MCF 10A (cell line): ENCODE measurements at places on chromosomes 7 and 10.

- DNase-seq, result no peak
These were observed 84.9 kb upstream of the GATA3 start for GRCh38 chr10:7969623-7970022.

- DNase-seq, result peak; percentile 30
These were observed 875.5 kb upstream of the SORCS1 start for GRCh38 chr10:108039821-108040584.

DNA sequence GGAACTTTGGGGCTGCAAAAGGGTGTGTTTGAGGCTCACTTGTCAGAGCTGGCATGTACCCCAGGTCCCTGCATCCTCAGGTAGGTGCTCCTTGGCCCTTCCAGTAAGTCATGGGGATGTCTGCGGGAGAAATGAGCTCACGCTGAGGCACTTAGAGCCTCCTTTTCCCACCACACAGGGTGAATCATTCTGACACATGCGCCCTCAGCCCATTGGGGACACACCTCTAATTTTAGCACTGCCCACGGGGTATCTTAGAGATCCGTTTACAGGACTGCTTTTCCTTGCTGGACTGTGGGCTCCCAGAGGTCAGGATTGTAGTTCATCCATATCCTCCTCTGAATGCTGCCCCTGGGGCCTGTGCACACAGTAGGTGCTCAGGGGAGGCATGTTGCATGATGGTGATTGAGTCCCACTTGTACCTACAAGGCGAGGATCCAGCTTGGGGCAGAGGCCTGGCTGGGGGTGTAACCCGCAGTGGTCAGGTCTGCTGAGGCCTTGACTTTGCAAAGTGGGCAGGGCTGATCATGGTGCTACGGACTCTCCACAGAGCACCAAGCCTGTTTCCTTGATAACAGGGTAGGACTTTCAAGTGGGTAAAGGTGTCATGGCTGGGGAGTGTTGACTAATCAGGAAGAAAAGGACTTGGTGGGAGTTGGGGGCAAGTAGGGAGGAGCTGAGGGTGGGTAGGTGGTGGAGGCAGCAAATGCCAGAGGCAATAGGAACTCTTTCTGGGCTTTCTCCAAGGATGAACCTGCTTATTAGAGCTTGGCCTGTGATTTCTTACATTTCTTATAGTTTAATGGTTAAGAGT is 5.8 kb downstream of the TSPAN15 start:
- DNase-seq, result peak; percentile 56

DNA sequence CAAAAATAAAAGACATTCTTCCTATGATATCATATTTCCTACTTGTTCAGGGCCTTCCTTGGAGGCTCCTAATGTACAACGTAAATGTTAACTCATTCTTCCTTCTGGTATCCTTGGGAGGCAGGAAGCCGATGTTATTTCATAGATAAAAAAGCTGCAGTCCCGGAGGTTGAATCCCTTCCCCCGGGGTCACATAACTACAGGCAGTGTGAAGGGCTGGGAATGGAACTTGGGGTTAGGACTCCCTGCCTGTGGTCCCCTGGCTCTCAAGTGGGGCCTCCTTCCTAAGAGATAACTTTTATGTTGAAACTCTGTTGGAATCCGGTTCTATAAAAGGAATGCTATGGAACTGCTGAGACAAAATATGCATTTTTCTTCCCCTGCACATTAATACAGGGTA is 14.9 kb upstream of the CCDC3 start:
- no peak for DNase-seq

DNA sequence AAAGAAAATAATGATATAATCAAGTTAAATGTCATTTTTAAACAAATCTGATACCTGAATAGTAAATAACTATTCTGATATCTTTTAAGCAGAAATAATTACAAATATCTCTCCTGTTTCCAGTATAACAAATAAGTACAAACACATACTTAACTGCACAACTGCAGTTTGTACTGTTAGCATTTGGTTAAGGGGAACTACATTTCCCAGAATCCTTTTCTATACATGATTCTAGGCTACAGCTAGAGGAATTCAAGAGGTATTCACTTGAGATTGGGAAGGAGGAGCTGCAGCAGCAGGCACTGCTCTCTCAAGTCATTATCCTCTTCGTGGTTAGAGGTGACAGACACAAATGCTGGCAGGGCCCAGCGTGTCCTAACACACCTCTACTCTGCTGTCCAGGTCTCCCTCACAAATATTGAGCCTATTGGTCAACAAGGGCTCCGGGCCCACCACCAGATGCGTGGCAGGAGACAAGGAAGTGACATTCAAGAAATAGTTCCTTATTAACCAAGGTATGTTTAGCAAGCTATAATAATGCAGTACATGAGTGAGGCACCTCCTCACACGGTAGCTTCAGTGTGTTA is 255.1 kb upstream of the MKLN1 start:
- peak; percentile 18 for DNase-seq

GRCh38 chr10:3774018-3774813 is 10.8 kb downstream of the KLF6 start:
- DNase-seq, result peak; percentile 31

DNA sequence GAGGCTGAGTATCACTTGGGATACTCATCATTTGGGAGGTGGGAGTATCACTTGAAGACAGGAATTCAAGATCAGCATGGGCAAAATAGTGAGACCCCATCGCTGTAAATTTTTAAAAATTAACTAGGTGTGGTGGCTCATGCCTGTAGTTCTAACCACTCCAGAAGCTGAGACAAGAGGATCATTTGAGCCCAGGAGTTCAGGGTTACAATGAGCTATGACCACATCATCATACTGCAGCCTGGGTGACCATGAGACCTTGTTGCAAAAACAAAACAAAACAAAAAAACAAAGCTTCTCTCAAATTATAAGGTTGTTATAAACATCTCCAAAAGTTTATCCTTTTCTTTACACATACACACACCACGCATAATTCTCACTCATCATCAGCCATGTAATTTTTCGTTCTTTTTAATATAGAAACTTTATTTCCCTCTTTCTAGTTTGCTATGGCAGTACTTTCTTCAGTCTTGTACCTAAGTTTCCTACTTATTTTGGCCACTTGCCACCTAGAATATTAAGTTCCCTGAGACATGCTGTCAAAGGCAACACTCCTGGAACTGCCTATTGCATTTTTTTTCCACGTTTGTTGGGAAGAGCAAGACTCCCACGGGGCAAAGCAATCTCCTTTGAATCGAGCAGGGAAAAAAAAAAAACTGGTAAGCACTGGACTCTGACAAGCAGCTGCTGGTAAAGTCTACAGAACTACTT is 37.1 kb downstream of the SKIDA1 start:
- DNase-seq, result peak; percentile 50

DNA sequence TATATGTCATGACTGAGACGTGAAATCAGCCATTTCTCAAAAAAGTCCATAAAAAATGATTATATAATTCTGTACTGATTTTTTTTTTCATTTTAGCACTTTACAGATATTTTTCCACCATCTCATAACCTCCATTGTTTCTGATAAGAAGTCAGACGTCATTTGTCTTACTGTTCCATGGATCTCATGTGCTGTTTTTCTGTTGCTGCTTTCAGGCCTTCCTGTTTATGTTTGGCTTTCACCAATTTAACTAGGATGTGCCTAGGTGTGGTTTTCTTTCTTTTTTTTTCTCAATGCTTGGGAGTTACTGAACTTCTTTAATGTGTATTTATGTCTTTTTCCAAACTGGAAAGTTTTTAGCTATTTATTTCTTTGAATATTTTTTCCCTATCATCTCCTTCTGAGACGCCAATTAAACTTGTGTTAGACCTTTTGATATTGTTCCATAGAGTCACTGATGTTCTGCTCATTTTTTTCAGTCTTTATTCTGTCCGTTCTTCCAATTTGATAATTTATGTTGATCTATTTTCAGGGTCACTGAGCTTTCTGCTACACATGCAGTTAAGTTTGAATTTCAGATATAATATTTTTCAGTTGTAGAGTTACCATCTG is 43.3 kb downstream of the TAF3 start:
- no peak for DNase-seq

DNA sequence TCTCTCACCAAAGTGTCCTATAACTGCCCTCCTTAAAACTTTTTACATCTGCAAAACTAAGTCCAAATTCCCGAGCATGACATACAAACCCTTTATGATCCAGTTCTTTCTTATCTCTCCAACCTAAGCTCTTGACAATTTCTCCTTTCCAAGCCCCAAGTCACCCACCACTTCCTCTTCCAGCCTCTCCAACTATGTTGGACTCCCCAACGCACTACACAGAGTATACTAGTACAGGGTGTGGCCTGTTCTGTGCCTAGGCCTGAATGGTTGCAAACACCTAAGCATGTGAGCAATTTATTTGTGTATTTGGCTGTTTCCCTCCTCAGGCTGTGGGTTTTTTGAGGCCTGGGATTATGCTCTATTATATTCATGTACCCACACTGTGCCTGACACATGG is 101.2 kb upstream of the APBB1IP start:
- DNase-seq, result no peak

DNA sequence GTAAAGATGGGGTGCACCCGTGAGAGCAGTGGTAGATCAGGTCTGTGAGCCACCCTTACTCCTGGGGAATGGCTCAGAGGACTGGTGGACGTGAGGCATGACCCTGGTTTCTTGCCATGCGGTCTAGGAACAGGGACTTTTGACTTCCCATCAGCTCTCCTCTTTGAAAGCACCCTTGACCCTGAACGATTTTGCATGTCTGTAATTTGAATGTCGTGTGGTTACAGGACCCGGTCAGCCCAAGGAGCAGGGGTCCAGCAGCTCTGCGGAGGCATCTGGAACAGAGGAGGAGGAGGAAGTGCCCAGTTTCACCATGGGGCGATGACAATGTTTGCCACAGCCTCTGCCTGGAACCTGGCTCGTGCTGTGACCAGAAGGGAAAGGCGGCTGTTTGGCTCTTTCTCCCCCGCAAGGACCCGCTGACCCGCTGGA is 8.6 kb upstream of the ORAI2 start:
- no peak for DNase-seq
